ENCODE measurements at places on chromosomes 4 and X.
A peak's percentile ranks its signal among the peaks of the same experiment; 100 is the strongest.

DNA sequence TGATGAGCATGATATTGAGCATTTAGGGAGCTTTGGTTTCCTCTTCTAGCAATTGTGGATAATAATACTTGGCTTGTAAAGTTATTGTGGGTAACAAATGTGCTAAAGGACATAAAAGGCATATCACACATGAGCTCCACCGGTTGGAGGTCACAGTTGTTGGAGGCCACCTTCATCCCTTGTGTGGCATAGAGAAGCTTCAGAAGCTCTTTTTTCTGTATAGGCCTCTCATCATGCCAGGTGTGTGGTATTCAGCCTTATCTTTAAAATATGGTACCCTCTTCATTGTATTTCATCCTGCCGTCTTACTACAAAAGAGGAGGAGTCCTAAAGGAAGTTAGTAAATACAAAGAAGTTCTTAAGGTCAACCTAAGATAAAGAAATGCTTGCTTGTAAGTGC is 66.4 kb downstream of the HMGB2 start:
- DNase-seq = no peak

DNA sequence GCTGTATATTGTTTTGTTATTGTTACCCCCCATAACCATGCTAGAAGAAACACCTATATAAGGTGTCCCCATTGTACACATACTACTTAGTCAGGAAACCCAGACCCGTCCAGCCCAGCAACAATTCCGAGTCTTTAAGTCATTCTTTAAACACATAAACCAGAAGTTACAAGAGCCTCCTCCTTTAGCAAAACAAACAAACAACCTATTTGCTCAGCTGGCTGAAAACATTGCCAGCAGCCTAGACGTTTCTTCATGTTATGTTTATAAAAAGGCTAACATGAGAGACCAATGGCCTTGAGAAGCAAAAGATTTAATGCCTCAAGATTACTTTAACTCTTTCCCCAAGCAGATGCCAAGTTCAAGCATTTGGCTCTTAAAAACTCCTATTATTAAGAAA is 1.4 kb downstream of the ACOX3 start:
- DNase-seq = no peak

- peak; percentile 36 for DNase-seq
Measured at GRCh38 chr4:153791746-153792617, 3.1 kb upstream of the SFRP2 start.

DNA sequence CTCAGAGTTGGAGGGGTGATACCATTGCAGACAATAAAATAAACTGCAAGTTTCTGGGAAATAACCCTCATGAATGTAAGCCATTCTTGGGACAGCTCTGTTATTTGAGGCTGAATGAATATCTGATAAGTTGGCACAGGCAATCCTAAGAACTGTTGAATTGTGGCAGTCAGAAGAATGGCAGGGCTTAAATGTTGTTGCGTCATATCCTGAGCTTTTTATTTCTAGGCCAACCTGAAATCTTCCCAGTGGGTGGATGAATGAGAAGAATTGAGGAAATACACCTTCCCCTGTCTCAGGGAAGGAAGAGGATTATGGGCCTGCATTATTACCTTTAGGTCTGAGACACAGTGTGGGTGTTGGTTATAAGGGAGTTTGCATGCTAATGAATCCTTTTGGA is 64.4 kb upstream of the C4orf54 start:
- DNase-seq = no peak

DNA sequence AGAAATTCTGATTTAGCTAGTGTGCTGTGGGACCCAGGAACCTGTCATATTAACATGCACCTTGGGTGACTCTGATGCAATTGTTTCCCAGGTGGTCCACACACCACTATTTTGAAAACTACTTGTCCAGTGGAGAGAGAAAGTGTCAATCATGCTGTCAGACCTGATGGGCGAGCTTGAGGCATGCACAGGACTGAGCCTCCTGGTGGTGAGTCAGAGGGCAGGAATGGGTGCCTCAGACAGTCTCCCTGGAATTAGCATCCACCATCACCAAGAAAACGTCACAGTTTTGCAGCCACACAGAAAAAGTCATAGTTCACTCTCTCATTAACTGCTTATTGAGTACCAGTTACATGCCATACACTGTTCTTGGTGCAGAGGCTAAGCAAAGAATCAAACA is 181.8 kb upstream of the MAOA start:
- no peak for DNase-seq

- DNase-seq = no peak
Measured at GRCh38 chr4:66639361-66639760, 905.9 kb downstream of the CENPC start.

All from posterior cingulate gyrus (tissue), 11 donors.